IPS DF 6.9 (cell line): ENCODE measurements at places on chromosomes 4 and X.

GRCh38 chr4:9745782-9746181 lies 35.7 kb upstream of the DRD5 start:
- DNase-seq = no peak

GRCh38 chr4:72394012-72394663 lies 174.9 kb downstream of the ADAMTS3 start:
- no peak for DNase-seq

DNA sequence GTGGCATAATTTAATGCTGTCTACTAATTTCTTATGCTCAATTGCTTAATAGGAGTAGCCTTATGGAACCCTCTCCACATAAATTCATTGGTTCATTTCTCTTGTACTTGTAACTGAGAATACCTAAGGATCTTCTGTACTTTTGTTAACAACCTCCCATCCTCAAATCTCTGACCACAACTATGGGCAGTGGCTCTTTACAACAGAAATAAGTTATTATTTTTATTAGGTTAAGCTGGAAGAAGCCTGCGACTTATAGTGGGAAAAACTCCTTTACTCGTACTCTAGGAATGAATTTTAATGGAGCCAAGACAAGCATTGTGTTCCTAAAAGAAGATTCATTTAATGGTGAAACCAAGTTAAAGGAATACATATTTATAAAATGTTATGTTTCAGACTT lies 337.1 kb upstream of the CTSO start:
- no peak for DNase-seq

- DNase-seq = no peak
Measured at GRCh38 chrX:13086076-13086475, 41.7 kb upstream of the FAM9C start.

- DNase-seq = no peak
Measured at GRCh38 chr4:140705625-140706275, 50.4 kb downstream of the TBC1D9 start.

DNA sequence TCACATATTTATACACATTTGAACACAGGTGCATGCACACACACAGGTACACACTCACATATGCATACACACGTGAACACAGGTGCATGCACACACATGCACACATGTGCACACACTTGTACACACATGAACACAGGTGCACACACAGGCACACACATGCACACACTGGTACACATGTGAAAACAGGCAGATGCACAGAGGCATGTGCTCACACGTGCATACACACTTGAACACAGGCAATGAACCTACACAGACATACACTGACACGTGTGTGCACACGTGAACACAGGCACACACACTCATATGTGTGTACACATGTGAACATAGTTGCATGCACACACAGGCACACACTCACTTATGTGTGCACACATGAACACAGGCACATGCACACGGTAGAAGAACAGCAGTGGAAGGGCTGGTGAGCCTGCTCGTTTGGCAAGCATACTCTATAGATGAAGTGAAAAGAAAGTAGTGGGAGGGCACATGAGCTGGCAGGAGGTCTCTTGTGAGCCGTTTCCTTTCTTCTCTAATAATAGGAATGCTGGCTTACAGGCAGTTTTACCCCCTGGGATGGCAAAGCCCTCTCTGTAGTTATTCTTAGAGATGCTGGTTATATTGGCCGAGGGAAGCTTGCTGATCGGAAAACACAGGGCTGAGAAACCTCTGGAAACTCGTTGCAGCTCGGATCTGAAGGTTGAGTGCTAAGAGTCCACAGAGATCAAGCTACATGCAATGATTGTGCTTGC lies 279.6 kb upstream of the CLNK start:
- DNase-seq = no peak

DNA sequence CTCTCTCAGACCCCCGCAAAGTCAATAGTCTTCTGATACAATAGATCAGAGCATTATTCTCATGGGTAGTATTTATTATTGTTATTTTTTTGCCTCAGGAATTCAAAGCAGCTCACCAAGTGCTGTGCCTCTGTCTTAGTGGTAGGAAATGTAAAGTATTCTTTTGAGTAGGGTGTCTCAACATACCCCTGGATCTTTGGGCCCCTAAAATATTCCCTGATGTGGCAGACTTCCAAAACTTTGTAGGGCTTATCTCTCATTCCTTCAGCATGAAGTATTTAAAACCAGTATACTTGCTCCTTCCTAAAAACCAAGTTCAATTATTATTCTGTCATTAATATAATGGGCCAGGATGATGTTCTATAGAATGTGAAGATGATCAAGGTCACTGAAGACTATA lies 115.3 kb upstream of the ZNF827 start:
- no peak for DNase-seq

- no peak for DNase-seq
Measured at GRCh38 chrX:57137501-57137900, 304 bp upstream of the SPIN2A start.

- DNase-seq = no peak
Measured at GRCh38 chr4:57148177-57148576, 38.0 kb upstream of the IGFBP7 start.

GRCh38 chrX:138723301-138723700 lies 11.8 kb upstream of the FGF13 start:
- DNase-seq = no peak

GRCh38 chrX:33160273-33160672 lies 51.1 kb downstream of the DMD start:
- no peak for DNase-seq

GRCh38 chr4:5365071-5366008 lies 314.1 kb downstream of the STK32B start:
- no peak for DNase-seq

DNA sequence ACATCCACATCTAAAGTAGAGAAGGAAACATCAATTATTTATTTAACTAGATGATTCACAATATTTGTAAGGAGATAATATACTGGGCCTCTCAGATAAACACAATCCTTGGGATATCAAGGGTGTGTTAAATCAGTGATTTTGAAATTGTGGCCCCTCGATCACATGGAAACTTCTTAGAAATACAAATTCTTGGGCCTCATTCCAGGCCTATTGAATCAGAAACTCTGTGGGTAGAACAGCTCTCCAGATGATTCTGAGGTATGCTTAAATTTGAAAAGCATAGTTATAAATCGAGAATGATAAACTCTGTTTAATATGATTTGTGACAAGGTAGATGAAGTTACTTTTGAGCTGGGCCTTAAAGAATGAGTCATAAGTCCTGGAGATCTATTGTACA lies 64.3 kb upstream of the GPR174 start:
- no peak for DNase-seq

GRCh38 chrX:13662355-13662791 lies 9.4 kb downstream of the TCEANC start:
- DNase-seq = no peak

DNA sequence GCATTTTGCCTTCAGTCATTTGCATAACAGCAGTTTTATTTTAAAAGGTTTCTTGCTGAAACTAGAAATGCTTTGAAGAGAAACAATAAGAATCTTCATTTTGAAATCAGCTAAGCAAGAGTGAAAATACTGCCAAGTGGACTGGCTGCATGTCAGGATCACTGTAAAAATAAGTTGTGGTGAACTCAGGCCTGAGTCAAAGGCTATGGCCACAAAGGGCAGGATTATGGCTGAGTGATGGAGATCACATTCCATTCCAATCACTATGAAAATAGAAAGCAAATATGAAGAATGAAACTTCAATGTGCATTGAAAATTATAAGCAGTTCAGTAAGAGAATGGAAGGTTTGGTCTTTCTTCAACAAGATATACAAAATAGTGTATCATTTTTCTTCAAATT lies 224.5 kb downstream of the PCDH18 start:
- no peak for DNase-seq

DNA sequence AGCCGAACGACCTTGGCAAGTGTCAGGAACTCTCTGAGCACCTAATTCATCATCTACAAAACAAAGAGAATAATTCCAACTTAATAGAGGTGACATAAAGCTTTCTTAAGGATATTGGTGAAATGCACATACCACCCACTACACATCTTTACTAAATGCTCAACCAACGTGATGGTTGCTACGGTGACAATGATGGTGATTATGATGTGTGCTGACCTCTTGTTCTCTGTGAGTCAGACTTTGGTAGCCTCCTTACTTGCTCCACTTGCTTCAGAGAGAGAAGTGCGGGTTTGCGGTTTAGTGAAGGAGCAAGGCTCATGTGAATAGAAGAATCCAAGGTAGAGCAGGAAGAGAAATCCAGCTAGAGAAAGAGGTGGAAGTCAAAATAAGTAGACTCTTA lies 52.8 kb upstream of the CLNK start:
- no peak for DNase-seq

GRCh38 chrX:76915836-76916235 lies 488.3 kb downstream of the MAGEE1 start:
- no peak for DNase-seq

DNA sequence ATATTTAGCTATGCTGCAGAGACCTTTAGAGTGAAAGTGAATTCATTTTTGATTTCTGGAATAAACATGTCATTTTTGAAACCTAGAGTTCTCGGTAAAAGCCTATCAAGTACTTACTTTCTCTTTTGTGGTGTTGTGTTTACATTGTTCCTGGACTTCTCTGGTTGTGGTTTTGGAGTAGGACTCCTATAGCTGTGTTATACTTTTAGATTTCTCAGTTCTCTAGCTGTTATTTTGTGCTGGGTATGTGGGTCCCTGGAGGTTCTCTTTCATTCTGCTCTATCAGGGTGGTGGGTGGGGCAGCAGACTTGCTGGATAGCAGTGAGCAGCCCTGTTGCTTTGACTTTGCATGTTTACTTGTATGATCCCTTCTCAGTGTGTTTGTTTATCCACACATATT lies 25.6 kb upstream of the MSMO1 start:
- no peak for DNase-seq

DNA sequence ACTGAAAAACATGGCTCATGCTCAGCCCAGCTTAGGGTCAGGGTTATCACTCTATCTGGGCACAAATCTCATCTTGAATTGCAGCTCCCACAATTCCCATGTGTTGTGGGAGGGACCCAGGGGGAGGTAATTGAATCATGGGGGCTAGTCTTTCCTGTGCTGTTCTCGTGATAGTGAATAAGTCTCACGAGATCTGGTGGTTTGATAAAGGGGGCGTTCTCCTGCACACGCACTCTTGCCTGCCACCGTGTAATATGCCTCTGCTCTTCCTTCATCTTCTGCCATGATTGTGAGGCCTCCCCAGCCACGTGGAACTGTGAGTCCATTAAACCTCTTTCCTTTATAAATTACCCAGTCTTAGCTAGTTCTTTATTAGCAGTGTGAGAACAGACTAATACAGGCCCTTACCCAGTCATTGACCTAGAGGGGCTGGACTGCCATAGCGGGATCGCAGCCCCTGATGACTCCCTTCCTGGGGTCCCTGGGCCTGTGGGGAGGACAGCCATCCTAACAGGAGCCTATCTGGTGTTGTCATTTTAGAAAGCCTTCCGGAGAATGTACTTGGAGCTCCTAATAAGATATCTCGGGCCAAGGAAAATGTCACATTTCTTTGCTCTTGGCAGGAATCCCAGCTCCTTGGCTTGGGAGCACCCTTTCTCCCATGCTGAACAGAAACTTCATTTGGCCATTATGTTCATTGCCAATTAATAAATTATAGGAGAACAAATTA lies 112.6 kb downstream of the PHKA2 start:
- no peak for DNase-seq

GRCh38 chr4:112509243-112510141 lies 6.5 kb downstream of the NEUROG2 start:
- no peak for DNase-seq

DNA sequence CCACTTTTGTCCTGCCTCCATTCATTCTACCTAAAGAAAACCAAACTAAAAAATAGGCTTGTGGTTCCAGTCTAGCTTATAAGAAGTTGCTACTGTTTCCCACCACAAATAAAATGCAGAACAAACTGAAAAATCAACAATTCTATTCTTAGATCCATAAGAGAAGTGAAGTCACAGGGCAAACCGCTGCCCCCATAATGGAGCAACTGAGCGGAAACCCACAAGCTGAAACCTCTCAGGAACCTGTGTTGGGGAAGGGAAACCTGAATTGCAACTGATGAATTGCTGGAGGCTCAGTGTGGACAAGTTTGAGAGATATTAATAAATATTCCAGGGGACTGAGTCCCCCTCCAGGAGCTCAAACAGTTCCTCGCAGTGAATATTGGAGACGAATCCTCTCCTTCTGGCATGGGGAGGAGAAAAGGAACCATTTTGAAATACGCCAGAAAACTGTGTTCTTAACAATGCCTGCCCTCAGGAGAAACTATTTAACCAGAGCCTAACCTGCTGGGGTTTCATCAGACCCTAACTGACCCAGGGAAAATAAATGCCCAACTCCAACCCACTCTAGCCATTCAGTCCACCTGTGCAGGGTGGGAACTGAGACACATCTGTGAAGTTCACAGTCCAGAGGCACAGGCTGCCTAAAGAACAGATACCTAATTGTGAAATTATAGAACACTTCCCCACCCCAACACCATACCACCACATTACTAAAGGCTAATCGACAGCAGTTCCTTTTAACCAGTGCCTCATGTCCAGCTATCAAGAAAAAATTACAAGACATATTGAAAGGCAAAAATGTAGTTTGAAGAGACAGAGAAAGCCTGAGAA lies 22.8 kb upstream of the SH3RF1 start:
- no peak for DNase-seq

GRCh38 chrX:129686422-129686948 lies 31.7 kb upstream of the APLN start:
- DNase-seq = no peak

GRCh38 chr4:48360285-48361011 lies 19.1 kb downstream of the SLAIN2 start:
- no peak for DNase-seq

DNA sequence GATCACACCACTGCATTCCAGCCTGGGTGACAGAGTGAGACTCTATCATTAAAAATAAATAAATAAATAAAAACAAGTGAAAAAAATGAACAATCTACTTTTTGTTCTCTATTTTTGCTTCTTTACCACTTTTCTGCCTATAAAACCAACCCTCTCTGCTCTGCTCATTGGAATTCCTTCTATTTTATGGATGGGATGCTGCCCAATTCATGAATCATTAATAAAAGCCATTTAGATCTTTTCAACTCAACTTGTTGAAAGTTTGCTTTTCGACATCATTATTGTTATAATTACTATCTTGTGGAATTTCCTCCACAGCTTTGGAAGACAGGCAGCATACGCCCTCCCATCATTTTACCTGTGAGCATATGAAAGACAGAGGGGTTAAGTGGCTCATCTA lies 52.1 kb upstream of the SMIM10 start:
- DNase-seq = no peak

- DNase-seq = no peak
Measured at GRCh38 chr4:80423553-80424224, 88.2 kb downstream of the CFAP299 start.

DNA sequence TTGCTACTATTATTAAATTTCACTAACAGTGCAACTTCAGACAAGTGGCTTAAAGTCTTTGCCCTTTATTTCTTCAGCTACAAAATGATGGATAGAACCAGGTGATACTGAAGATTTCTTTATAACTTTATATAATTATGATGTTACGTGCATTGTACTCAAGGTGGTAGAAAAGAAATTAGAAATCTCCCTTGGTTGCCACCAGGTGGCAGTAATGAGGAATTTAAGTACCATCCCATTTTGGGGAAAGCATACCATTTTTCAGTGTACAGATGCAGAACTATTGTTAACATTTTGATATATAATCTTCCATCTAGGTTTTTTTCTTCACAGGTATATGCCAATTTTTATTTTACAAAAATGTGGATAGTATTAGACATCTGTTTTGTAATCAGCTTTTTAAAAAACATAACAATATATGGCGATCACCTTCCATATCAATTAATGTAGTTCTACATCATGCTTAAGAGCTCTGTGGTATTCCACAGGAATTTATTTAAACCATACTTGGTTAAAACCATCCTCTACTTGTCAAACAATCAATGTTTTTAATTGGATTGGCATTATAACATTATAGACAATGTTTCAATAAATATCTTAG lies 37.7 kb upstream of the RAB33B start:
- DNase-seq = peak; percentile 13
